Putamen (tissue), 1 donor: ENCODE measurements at places on chromosomes 5 and 9.

- no peak for DNase-seq
Observed at GRCh38 chr5:41670854-41671479, 160.6 kb upstream of the PLCXD3 start.

- no peak for DNase-seq
Observed at GRCh38 chr5:141657937-141658545, 6.8 kb upstream of the FCHSD1 start.

DNA sequence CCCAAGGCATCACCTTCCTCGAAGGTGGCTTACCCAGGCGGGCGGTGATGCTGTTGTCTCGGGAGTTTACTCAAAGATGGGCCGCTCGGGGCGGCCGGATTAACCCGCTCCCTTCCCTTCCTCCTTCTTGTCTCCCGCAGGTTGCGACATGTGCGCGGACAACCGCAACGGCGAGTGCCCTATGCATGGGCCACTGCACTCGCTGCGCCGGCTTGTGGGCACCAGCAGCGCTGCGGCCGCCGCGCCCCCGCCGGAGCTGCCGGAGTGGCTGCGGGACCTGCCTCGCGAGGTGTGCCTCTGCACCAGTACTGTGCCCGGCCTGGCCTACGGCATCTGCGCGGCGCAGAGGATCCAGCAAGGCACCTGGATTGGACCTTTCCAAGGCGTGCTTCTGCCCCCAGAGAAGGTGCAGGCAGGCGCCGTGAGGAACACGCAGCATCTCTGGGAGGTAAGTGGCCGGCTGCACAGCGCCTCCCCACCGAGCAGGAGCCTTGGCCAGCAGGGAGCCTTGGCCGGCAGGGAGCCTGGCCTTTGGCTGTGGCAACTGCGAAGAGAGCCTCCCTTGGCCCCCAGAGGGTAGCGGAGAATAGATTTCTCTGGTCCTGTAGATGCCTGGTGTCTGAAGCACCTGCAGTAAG is 10.6 kb downstream of the PRDM6 start:
- no peak for DNase-seq

- no peak for DNase-seq
Observed at GRCh38 chr5:39934830-39935229, 510.1 kb upstream of the DAB2 start.

DNA sequence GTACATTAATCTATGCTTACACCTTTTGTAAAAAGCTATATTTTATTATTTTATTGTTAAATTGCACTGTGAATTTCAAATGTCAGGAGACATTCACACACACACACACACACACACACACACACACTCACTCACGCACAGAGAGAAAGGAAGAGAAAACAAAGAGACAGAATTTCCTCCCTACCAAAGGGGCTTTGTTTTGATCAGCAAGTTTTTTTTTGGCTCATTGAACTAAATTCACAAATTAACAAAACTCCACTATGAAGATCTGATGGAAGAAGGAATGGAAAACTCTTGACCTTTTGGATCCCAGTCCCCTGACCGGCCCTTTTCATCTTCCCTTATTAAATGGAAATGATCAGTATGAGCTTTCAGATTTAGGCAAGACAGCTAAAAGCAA is 161.2 kb downstream of the PDE4D start:
- DNase-seq: no peak

DNA sequence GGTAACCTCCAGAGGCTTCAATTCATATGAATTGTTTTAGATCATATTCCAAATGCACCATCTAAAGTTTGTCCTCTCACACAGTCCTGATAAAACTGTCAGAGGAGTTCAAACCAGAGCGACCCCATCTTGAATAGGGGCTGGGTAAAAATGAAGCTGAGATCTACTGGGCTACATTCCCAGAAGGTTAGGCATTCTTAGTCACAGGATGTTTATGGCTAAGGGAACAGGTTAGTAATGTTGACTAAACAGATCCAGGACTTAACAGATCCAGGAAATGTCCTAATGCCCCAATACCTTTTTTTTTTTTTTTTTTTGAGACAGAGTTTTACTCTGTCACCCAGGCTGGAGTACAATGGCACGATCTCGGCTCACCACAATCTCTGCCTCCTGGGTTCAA is 192.6 kb upstream of the PRDM9 start:
- no peak for DNase-seq

DNA sequence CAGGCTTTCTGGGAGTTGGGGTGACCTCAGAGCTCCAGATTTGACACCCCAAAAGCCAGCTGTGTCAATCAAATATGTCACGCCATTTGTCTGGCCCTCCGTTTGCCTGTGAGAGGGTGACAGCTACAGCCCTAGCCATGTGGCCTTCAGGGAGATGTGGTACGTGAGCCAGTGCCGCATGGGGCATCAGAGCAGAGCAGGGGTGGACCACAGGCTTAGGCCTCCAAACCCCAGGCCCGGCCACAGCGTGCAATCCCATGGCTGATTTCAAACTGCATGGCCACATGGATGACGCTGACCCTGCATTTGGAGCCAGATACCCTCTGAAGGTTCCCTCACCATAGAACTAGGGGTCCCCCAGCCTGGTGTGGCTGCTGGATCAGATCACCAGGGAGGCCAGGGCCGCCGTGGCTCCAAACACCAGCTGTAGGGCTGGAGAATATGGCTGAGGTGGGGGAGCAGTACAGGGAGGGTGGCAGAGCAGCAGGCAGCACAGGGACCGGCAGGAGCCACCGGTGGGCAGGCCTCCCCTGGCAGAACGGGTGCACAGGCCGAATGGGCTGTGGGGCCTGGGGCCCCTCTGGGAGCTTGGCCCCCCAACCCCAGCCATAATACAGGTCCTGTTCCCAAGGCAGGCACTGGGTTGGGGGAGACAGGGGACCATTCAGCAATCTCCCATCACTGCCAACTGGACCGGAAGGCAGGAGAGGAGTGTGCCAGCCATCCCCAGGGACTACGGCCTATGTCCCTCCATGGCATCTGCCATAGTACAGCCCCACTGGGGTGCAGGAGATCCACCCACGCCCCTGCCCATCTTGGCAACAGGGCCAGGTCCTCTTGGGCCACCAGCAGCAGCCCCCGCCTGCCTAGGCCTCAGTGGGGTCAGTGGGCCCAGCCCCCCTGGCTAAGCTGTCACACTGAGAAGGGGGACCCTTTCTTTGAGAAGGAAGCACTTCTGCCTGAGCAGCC is 1.5 kb downstream of the SAPCD2 start:
- DNase-seq: no peak

GRCh38 chr5:16934123-16934522 is 2.0 kb downstream of the MYO10 start:
- DNase-seq: no peak

DNA sequence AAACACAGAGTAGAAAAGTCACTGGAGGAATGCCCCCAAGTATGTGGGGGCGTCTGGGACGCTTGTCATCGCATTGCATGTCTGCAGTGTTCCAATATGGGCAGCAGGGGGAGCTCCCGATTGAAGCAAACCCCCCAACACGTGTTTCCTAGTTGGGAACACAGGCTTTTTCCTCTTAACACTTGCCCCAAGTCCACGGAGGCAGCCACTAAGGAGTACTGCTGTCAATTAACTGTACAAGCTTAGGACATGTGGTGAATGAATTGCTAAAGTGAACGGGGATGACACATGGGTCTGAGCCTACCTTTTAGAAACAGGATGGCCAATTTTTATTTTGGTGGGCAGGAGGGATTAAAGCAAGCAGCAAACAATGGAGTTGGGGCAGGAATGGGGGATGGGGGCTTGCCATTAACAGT is 2.2 kb downstream of the GABRB2 start:
- DNase-seq: peak; percentile 61

DNA sequence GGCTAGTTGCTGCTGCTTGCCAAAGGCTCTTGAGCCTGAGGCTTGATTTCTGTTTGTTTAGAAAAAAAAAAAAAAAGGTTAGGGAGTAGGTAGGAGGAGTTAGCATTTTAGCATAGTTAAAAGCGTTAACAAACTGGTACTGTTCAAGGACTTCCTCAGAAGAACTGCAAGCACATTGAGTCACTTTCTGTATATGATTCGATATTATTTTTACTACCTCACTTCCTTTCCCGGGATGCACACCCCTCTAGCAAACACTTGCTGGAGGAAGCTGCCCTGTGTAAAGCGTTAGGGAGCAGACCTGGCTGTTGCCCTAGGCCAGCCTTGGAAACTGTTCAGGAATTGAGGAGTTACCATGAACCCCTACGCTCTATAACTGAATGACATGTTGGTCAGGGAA is 15.7 kb upstream of the CEP120 start:
- no peak for DNase-seq

GRCh38 chr5:151060742-151061141 is 20.1 kb downstream of the TNIP1 start:
- DNase-seq: no peak

GRCh38 chr9:89677702-89678395 is 73.0 kb downstream of the GADD45G start:
- no peak for DNase-seq

- DNase-seq: no peak
Observed at GRCh38 chr5:93583768-93584595, 960 bp downstream of the NR2F1 start.

- DNase-seq: no peak
Observed at GRCh38 chr5:107247427-107247826, 423.3 kb downstream of the EFNA5 start.

DNA sequence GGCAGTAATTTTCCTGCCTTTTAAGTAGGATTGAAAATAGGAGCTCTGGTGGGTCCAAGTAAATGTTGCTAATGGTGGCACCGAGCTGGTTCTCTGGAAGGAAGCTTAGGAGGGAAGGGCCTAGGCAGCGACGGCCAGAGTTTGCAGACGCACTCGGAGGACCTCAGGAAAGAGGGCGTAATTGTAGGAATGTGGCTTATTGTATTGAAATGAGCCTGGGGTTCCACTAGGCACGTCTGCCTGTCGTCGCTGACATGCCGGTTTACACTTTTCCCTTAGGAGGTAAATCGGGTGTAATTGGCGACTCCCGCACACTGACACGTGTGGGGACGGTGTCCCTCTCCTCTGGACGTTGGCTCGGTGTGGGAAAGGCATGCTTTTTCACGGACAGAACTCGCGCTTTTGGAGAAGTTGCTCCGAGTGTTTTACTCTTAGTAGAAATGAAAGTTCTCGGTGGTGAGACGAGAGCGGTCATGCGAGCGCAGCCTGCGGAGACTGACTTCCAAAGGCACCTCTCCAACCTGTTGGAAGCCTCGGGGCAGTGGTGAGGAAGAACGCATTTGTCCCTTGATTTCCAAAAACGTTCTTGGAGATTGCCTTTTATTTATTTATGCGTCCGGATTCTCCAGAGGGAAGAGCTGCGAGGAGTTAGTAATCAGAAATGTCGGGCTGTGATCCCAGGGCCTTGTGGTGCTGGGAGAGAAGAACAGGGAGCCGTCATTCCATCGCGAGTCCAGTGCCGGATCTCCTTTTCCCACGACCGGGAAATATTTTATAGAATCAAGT is 1.3 kb downstream of the NR4A3 start:
- DNase-seq: no peak

- DNase-seq: no peak
Observed at GRCh38 chr5:141003031-141003430, 36.8 kb downstream of the PCDHAC2 start.

GRCh38 chr9:70411121-70411929 is 3.1 kb downstream of the KLF9 start:
- DNase-seq: no peak

- no peak for DNase-seq
Observed at GRCh38 chr5:138569782-138570181, 5.4 kb downstream of the HSPA9 start.

- peak; percentile 60 for DNase-seq
Observed at GRCh38 chr5:137743031-137743640, 7.2 kb upstream of the KLHL3 start.

DNA sequence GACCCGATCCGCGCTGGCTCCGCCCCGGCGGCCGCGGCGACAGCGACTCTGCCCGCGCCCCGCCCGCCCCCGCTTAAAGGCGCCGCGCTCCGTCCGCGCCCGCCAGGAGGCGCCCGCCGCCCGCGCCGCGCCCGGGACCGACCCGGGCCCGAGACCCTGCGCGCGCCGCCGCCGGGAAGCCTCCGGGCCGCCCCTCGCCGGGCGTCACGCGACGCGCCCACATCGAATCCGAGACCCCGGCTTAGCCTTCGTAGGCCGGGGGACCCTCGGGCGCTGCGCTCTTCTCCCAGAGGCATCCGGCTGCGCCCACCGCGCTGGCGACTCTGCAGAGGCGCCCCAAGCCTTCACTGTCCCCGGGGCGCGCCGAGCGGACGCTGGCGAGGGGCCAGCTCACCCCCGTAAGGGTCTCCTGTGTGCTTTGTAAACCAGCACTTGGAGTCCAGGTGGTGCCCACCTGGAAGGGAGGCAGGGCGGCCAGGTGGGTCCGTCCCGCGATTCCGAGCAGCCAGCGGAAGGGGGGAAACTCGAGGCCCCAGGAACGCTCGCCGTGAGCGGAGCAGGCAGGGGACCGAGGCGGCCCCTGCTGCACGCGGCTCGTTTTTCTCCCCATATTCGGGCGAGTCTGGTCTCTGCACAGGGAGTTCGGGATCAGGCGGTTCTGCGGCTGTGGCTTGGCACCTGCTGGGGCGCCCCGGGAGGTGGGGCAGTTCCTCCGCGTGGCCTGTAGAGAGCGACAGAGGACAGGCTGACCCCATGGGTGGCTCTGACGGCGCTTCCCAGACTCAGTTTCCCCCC is 423 bp upstream of the ABCA2 start:
- peak; percentile 82 for DNase-seq

GRCh38 chr9:23830929-23831730 is 5.1 kb upstream of the ELAVL2 start:
- no peak for DNase-seq

DNA sequence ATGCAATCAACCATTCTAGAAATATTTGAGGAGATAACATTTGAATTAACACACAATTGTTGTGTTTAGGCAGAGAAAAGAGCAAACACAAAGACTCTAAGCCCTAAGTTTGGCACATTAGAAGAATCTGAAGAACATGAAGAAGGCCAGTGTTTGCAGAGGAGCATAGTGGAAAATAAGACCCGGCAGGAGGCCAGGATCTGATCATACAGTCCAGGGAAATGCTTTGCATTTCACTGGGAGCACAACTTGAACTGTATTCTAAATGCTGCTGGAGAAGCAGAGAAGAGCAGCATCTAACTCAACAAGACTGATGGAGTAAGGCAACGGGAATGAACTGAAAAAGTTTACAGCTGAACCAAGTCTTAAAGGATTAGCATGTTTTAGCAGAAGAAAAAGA is 463.4 kb downstream of the ZNF608 start:
- DNase-seq: no peak

DNA sequence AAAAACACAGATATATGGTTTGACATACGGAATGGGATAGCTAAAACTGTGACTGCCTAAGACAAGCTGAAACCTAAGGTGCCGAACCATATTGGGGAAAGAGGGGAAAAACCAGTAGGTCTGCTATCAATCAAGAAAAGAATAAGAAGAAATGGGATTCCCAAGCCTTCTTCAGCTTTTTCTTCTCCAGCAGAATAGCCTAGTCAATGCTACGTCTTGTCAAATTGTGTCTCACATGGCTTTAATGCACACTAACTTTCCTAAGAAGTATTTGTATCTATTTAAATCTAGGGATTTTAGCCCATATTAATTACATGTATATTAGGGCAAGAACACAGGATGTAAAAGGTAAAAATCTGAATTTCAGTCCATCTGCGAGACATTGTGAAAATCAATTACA is 797 bp upstream of the FBXO38 start:
- DNase-seq: peak; percentile 9

GRCh38 chr5:93574491-93575305 is 6.3 kb downstream of the NR2F1-AS1 start:
- DNase-seq: no peak

- no peak for DNase-seq
Observed at GRCh38 chr9:81718244-81718643, 28.9 kb upstream of the TLE1 start.

- no peak for DNase-seq
Observed at GRCh38 chr5:173454736-173455598, 126.8 kb upstream of the STC2 start.

- DNase-seq: no peak
Observed at GRCh38 chr5:139787257-139787567, 8.4 kb upstream of the PSD2 start.

GRCh38 chr5:36571401-36572042 is 34.9 kb upstream of the SLC1A3 start:
- no peak for DNase-seq
